Activated T-cell treated with anti-CD3 and anti-CD28 coated beads, Interleukin-2, amount 50 U/mL, for 72 hours (primary cell): ENCODE measurements at places on chromosomes 6 and 20.

GRCh38 chr6:18148304-18149025 is 6.4 kb downstream of the TPMT start:
- DNase-seq, result no peak
- H3K27me3 ChIP-seq, result no peaks in the 10 kb centered on the region
- H3K4me3 ChIP-seq, result no peak overlapping the region
- H3K4me1 ChIP-seq, result peaks cover 30% of the 10 kb centered on the region

- no peak overlapping the region for H3K4me3 ChIP-seq
- peaks cover 12% of the 10 kb centered on the region for H3K4me1 ChIP-seq
- H3K27me3 ChIP-seq, result no peaks in the 10 kb centered on the region
- peaks cover 4% of the 10 kb centered on the region for H3K36me3 ChIP-seq
- H3K27ac ChIP-seq, result no peak overlapping the region
- DNase-seq, result no peak
These were observed 236.6 kb downstream of the SLC24A3 start for GRCh38 chr20:19449051-19449450.

- H3K4me3 ChIP-seq, result no peak overlapping the region
- H3K27ac ChIP-seq, result no peak overlapping the region
- no peak for DNase-seq
- no peaks in the 10 kb centered on the region for H3K27me3 ChIP-seq
- H3K36me3 ChIP-seq, result no peaks in the 10 kb centered on the region
These were observed 58.6 kb downstream of the CPNE5 start for GRCh38 chr6:36780442-36781177.

DNA sequence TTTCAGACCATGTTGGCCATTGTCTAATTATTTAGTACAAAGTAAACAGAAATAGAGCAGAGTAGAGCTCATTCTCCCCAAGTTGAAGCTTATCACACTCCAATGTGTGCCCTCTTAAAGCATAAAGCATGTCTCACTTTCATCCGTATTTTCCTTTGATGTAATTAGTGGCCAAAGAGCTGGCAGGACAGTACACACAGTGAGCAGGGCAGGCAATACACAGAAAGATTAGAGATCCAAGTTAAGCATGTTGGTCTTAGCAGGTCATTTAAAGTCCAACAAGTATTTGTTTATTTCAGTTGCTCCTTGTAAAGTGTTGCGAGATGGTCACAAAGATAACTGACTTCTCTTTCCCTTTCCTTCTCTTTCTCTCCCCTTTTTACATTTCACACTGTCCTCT is 47.2 kb downstream of the RFX6 start:
- H3K36me3 ChIP-seq, result no peaks in the 10 kb centered on the region
- no peaks in the 10 kb centered on the region for H3K27me3 ChIP-seq
- no peak overlapping the region for H3K4me3 ChIP-seq
- no peak overlapping the region for H3K27ac ChIP-seq

- DNase-seq, result no peak
- peak overlapping the region; percentile 77 for H3K27ac ChIP-seq
- H3K4me3 ChIP-seq, result peak overlapping the region; percentile 68
- H3K27me3 ChIP-seq, result no peaks in the 10 kb centered on the region
These were observed 11.5 kb downstream of the SNX9 start for GRCh38 chr6:157834549-157834948.

DNA sequence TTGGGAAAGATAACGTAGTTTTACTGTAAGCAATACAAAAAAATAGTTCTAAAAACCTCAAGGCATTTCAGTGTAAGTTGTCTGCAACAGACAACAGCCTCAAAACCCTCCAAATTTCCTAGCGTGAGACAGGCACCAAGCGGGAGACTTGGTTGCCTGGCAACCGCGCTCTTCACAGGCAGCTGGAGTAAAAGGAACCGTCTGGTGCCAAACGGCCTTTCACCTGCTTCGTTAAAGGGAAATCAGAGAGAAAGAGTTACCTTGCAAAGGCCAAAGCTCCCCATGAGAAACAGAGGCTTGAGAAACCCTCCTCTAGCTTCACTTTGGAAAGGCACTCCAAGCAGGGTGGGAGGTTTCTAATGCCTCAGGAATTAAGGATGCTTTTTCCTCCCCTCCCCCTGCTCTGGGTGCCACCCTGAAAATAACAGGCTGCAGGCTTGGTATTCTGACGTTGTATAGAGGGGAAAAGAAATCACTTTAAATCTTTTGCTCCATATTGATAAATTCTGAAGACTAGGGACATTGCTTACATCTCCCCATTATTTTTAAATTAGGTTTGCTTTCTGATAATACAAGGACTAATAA is 129.7 kb upstream of the UFL1 start:
- H3K27me3 ChIP-seq, result peaks cover 6% of the 10 kb centered on the region
- H3K4me3 ChIP-seq, result no peak overlapping the region
- DNase-seq, result no peak
- H3K36me3 ChIP-seq, result no peaks in the 10 kb centered on the region

- H3K4me1 ChIP-seq, result peaks cover 72% of the 10 kb centered on the region
- H3K36me3 ChIP-seq, result peaks cover 9% of the 10 kb centered on the region
- H3K27me3 ChIP-seq, result no peaks in the 10 kb centered on the region
- peak overlapping the region; percentile 89 for H3K4me3 ChIP-seq
- no peak for DNase-seq
These were observed 41.5 kb downstream of the ELMO2 start for GRCh38 chr20:46364670-46365486.

DNA sequence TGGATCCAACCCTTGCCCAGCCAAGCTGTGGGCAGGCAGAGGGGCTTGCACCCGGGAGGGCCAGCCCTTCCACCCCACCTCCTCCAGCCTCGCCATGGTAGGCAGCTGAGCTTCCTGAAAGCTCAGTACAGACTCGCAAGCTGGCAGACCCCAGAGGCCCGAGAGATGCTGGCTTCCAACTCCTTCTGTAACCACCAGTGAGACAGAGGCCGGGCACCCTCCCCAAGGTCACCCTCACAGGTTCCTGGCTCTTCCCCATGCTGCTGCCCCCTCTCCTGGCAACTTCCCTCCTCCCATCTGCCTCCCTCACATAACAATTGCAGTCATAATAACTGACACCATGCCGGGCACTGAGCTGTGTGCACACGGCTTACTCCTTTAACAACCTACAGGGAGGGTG is 26.2 kb upstream of the NOL4L start:
- DNase-seq, result no peak
- H3K4me3 ChIP-seq, result no peak overlapping the region
- no peaks in the 10 kb centered on the region for H3K27me3 ChIP-seq
- peaks cover 8% of the 10 kb centered on the region for H3K4me1 ChIP-seq
- H3K36me3 ChIP-seq, result no peaks in the 10 kb centered on the region
- no peak overlapping the region for H3K27ac ChIP-seq

DNA sequence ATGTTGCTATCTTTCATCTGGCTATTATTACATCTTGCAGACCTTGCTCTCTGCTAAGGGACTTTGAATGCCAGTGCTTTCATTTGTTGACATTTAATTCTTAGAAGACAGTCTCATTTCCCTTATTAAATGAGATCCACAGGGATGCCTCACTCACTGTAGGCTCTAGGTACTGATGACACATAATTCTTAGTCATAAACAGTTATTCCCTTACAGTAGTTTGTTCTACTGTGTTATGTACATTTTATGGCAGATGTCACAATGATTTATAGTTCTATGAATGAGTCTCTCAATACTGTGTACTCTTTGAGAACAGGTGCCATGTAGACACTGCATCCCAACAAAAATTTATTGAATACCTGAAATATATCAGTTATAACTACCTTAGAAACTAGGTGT is 70.3 kb downstream of the FAM83B start:
- no peak for DNase-seq
- no peak overlapping the region for H3K27ac ChIP-seq
- no peak overlapping the region for H3K4me3 ChIP-seq
- H3K36me3 ChIP-seq, result no peaks in the 10 kb centered on the region
- no peaks in the 10 kb centered on the region for H3K4me1 ChIP-seq

- H3K27me3 ChIP-seq, result no peaks in the 10 kb centered on the region
- no peak for DNase-seq
- no peaks in the 10 kb centered on the region for H3K4me1 ChIP-seq
- no peaks in the 10 kb centered on the region for H3K36me3 ChIP-seq
- H3K4me3 ChIP-seq, result no peak overlapping the region
These were observed 609 bp downstream of the MYL9 start for GRCh38 chr20:36541768-36542488.

GRCh38 chr6:121201105-121201504 is 133.2 kb downstream of the TBC1D32 start:
- no peak overlapping the region for H3K27ac ChIP-seq
- H3K4me3 ChIP-seq, result no peak overlapping the region

GRCh38 chr6:21295506-21296240 is 297.9 kb upstream of the SOX4 start:
- no peak overlapping the region for H3K27ac ChIP-seq
- H3K27me3 ChIP-seq, result peaks cover 39% of the 10 kb centered on the region
- H3K4me3 ChIP-seq, result no peak overlapping the region
- no peaks in the 10 kb centered on the region for H3K36me3 ChIP-seq

DNA sequence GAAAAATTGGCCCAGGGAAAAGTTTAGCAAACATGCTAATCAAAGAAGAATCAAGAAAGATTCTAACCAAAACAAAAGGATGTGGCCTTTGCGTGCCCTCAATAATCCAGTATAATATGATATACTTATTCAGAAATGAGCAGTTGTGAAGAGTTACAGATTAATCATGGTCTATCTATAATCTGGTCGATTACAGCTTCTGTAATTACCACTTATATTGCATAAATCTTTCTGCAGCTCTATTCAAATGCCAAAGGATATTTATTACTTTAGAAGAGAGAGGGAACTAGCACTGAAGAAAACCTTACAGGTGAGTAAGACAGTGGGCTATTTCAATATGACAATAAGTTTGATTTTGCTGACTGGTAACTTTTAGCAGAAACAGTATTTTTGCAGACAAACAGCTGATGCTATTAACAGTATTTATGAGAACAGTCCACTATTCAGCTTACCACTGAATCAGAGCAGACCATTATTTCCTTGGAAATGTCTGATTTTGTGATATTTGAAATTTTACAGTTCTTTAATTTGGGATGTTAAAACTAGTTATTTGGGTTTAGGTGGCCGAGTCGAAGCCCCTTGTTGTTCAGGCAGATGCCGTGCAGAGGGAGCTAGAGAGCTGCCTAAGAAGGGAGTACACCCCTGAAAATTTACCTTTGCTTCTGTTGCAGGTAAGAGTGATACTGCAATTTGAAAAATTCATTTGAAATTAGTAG is 92.2 kb downstream of the CEP57L1 start:
- H3K4me3 ChIP-seq, result no peak overlapping the region
- no peaks in the 10 kb centered on the region for H3K4me1 ChIP-seq
- H3K27ac ChIP-seq, result peak overlapping the region; percentile 40
- peaks cover 11% of the 10 kb centered on the region for H3K36me3 ChIP-seq
- H3K27me3 ChIP-seq, result peaks cover 47% of the 10 kb centered on the region

GRCh38 chr6:45072016-45072415 is 256.1 kb upstream of the RUNX2 start:
- no peak for DNase-seq
- H3K36me3 ChIP-seq, result no peaks in the 10 kb centered on the region
- no peak overlapping the region for H3K27ac ChIP-seq
- H3K4me3 ChIP-seq, result no peak overlapping the region
- H3K4me1 ChIP-seq, result peaks cover 29% of the 10 kb centered on the region

DNA sequence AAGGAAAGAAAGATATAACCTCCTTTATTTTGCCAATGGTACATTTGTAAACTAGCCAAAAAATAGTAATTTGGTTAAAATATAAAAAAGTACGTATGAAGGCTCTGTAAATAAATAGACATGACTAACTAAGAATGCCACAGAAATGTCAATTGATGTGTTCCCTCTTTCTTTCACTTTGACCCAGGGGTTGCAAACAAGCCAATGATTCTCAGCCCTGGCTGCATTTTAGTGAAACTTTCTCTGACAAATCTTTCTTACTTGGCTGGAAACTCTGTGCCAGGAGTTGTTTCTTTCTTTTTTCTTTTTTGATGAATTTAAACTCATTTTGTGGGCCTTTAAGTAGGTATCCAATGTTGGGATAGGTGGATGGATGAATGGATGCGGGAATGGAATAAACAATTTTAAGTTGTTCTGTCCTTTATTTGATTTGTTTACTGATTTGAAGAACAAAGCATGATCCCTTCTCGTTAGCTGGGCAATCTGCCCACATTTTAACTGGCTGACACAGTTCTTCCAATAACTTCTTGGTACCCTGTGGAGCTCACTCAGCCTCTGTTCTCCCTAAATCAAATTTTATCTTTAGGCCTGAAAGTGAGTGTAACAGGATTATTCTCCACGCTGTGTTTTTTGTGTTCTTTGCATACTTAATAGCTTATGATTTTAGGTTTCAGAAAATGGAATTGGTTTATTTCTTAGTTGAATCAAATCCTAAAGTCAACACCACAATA is 58.6 kb upstream of the GCLC start:
- H3K36me3 ChIP-seq, result no peaks in the 10 kb centered on the region
- no peak for DNase-seq
- H3K4me3 ChIP-seq, result no peak overlapping the region
- no peak overlapping the region for H3K27ac ChIP-seq
- no peaks in the 10 kb centered on the region for H3K4me1 ChIP-seq
- H3K27me3 ChIP-seq, result peaks cover 10% of the 10 kb centered on the region
